NCI-H2029 treated with DMSO at 0.1 percent for 48 hours (cell line): ENCODE measurements at places on chromosomes 5 and 9.

- DNase-seq, result no peak
These were observed 46.3 kb downstream of the AP3S1 start for GRCh38 chr5:115888027-115888426.

DNA sequence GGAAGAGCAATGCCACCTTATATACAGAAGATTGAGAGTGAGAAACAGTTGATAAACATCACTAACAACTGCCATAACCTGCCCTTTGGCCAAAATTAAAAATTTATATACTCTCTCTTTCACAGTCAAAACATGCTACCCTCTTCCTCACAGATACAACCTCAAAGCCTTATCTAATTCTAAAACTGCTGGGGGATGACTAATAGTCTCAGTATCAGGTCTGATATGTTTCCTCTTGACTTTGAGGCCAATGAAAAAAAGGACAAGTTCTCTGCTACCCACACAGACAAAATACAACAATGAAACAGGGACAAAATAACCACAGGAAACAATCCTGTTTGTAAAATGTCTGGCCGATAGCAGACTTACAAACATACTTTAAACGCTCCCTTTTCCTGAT lies 485.6 kb upstream of the NUDT12 start:
- no peak for DNase-seq

- no peak for DNase-seq
These were observed 7.6 kb upstream of the NEURL1B start for GRCh38 chr5:172633403-172633970.

GRCh38 chr5:93588352-93589151 lies 5.5 kb downstream of the NR2F1 start:
- no peak for DNase-seq

DNA sequence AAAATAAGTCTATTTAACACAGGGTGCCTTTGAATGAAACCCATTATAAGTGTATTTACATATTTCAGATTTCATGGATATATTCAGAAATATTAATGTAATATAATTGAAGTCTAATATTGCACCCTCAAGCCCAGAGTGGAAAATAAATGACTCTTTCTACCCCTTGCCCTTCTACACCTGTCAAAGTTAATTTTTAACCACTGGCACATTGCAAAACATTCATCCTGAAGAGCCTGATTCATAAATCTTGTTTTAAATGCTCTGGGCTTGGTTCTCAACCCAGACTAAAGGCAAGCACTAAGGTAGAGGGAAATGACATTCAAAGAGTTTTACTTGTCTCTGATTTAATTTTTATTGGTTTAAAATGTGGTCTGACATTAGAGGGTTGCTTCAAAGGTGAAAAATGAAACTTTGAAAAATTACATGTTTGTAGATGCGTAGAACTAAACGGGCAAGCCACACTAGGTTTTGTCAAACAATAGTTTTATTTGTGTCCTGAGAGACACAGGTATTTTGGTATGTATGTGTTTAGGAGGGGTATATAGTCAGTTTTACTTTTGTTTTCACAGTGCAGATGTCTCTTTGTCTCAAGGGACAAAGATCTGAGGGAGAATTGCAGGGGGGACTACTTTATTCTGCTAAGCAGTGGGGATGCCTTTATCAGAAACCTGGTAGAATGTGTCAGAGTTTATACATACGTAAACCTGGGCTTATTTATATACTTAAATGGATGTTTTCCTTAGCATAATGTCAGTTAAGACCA lies 69.7 kb downstream of the PIK3R1 start:
- no peak for DNase-seq

DNA sequence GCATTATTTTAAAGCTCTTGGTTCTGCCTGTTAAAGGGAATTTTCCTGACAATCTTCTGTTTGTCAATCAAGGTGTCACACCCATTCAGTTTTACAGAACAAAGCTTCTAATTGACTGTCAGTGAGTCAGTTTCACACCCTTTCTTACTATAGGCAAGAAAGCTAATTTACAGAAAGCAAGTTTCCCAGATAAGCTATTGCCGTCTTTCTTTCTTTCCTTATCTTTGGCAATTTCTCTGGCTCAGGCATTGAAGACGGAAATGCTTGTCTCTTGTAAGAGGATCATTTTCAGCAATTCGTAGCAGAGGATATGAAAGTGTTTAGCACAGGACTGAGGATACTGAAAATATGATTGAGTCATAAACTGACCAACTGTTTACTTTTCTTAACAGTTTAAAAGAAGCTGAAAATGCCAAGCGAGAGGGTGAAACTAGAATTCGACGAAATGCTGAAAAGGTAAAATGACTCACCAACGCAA lies 27.0 kb downstream of the SPINK5 start:
- DNase-seq, result no peak

GRCh38 chr9:136703276-136703860 lies 9.0 kb upstream of the DIPK1B start:
- DNase-seq, result no peak

GRCh38 chr5:86152988-86153560 lies 464.7 kb upstream of the COX7C start:
- no peak for DNase-seq

- DNase-seq, result no peak
These were observed 123.1 kb downstream of the RAPGEF6 start for GRCh38 chr5:131511934-131512333.

- no peak for DNase-seq
These were observed 789 bp downstream of the ACER2 start for GRCh38 chr9:19409401-19410194.

DNA sequence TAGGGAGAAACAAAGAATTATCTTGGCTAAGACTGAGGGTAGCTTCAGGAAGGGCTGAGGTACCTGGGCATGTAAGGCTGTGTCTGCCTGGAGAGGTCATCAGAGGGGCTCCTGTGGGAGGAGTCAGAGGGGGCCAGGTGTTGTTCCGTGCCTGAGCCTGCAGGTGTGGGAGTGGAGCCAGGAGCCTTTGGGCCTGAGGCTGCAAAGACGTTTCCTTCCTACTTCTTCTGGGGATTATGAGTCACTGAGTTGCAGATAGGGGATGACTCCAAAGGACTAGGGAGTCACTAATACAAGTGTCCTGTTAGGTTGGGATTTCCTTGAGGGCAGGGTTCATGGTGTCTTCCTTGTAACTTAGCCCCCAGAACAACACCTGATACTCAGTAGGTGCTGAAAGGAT lies 391.1 kb downstream of the ARHGEF28 start:
- peak; percentile 40 for DNase-seq

GRCh38 chr9:121210536-121210935 lies 8.9 kb upstream of the RAB14 start:
- no peak for DNase-seq

- DNase-seq, result no peak
These were observed 20.3 kb upstream of the OSMR start for GRCh38 chr5:38825494-38825893.

DNA sequence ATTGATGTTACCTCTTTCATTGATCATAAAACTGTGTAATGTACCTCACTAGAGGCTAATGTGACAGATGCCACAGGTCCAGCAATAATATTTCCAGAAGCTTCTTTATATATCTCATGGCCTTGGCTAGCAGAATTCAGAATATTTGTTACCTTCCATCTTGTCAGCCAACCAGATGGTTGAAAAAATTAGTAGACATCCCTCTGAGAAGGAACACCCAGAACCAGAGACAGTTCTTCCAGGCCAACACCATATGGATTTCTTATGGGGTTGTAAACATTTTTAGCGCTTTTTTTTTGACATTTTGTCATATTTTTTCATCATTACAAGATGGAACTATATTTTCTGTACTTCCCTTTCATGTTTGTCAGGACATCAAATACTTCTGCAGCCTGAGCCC lies 278.7 kb upstream of the KLF9 start:
- no peak for DNase-seq

GRCh38 chr5:6637022-6637421 lies 3.8 kb downstream of the SRD5A1 start:
- no peak for DNase-seq

DNA sequence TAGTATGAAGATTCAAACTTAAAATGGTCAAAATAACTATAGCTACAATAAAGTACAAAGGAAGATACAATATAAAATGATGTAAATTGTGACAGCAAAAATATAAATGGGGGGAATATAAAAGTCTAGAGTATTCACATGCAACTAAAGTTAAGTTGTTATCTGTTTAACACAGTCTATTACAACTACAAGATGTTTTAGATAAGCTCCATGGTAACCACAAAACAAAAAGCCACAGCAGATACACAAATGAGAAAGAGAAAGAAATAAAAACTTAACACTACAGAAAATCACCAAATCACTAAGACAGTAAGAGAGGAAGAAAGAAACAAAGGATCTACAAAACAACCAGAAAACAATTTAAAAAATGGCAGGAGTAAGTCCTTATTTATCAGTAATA lies 17.0 kb upstream of the SH3TC2 start:
- DNase-seq, result no peak

GRCh38 chr5:55694152-55694830 lies 17.8 kb downstream of the SLC38A9 start:
- DNase-seq, result no peak

- no peak for DNase-seq
These were observed 148.7 kb downstream of the CDK5RAP2 start for GRCh38 chr9:120431268-120431667.

- no peak for DNase-seq
These were observed 128.5 kb downstream of the TMEM38B start for GRCh38 chr9:105822814-105823213.

GRCh38 chr5:57841676-57842363 lies 359.2 kb upstream of the ACTBL2 start:
- no peak for DNase-seq
